ENCODE measurements at places on chromosomes 11 and 22.

GRCh38 chr22:35528927-35529326 is 11.7 kb upstream of the RASD2 start:
- DNase-seq = no peak

DNA sequence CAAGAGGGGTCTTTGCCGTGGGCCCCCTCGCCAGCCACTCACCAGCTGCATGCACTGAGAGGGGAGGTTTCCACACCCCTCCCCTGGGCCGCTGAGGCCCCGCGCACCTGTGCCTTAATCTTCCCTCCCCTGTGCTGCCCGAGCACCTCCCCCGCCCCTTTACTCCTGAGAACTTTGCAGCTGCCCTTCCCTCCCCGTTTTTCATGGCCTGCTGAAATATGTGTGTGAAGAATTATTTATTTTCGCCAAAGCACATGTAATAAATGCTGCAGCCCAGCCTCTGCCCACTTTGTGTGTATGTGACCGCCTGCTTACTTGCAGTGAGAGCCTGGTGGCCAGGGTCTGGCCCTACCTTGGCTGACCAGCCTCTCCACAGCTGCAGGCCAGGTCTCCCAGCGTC is 2.8 kb upstream of the CRACR2B start:
- no peak for DNase-seq

GRCh38 chr11:65434667-65435410 is 12.2 kb downstream of the NEAT1 start:
- DNase-seq = no peak

GRCh38 chr11:64856382-64857227 is 12.2 kb upstream of the CDC42BPG start:
- no peak for DNase-seq

DNA sequence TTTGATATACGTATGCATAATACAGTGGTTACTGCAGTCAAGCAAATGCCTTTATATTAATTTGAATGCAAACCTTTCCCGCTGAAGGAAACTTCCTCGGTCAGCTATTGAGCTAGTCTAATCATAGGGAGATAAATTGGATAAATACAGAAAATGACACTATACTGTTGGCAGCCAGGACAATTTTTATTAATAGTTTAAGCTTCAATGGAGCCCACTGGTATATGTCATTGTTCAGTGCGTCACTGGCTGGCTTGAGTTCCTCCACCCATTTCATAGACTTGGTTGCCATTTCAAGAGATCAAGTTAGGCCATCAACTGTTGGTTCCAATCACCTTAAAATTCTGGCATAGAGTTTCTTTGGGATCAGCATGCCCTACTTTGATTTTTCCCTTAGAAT is 32.5 kb upstream of the DNAJB7 start:
- no peak for DNase-seq
